ENCODE measurements at places on chromosomes 6 and 20. TPM values are rescaled to one million over a fixed set of nuclear protein-coding genes. Genes with fewer than 3 reads are reported as not detected.

GRCh38 chr20:51450984-51451383 lies 91.5 kb downstream of the NFATC2 start:
- H3K4me1 ChIP-seq: no peaks in the 10 kb centered on the region
- H3K36me3 ChIP-seq: no peaks in the 10 kb centered on the region
- H3K4me3 ChIP-seq: no peak overlapping the region
- no peak overlapping the region for H3K27ac ChIP-seq
- H3K27me3 ChIP-seq: no peaks in the 10 kb centered on the region

GRCh38 chr6:157531169-157531985 lies 150.4 kb downstream of the ZDHHC14 start:
- no peaks in the 10 kb centered on the region for H3K27me3 ChIP-seq
- no peak for DNase-seq
- no peak overlapping the region for H3K4me3 ChIP-seq
- H3K27ac ChIP-seq: no peak overlapping the region
- H3K4me1 ChIP-seq: no peaks in the 10 kb centered on the region

The TRIM10 gene
- total RNA-seq: not detected

DNA sequence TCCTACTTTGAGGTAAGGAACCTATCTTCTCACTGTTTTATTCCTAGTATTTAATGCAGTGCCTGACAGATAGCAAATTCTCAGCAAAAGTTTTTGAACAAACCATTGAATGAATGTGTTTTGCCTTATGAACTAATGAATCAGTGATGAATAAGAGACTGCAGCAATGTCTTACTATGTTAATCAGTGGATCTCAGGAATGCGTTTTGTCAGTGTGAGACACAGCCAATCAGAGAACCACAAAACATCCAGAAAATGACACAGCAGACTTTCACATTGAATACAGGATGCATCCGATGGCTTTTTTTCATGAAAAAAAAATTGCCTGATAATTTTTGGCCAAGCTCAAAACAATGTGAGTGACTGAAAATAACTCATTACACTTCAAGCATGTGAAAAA lies 270.5 kb downstream of the BMP2 start:
- no peaks in the 10 kb centered on the region for H3K27me3 ChIP-seq
- no peak for DNase-seq
- H3K36me3 ChIP-seq: no peaks in the 10 kb centered on the region
- no peak overlapping the region for H3K27ac ChIP-seq
- H3K4me3 ChIP-seq: no peak overlapping the region

DNA sequence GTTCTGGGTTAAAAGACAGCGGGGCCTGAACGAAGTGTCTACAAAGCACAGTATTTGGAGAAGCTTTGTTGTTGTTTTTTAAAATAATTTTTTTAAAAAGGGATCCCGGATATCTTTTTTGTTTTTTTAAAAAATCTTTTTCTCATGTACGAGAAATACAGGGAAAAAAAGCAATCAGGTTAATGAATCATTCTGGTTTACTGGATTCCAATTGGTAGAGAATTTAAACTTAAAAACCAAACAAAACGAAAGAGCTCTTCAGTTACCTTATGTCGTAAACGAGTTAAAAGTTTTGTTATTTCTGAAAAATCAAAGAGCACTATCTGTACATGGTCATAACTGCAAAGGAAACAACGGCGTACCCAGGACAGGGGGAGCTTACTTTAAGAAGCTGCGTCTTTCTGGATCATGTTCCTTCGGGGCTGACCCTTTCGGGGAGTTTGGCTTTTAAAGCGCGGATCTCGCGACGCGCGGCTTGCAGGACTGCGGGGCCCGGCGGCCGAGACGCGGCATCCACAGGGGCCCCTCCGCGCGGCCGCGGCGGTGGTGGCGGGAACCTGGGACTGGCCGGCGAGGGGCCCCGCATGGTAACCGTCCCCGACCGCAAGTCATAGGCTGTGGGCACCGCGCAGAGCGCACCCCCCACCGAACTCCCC lies 927 bp downstream of the IL20RA start:
- DNase-seq: peak; percentile 33
- H3K4me1 ChIP-seq: peaks cover 4% of the 10 kb centered on the region
- no peaks in the 10 kb centered on the region for H3K27me3 ChIP-seq
- peak overlapping the region; percentile 92 for H3K27ac ChIP-seq
- peak overlapping the region; percentile 86 for H3K4me3 ChIP-seq
- H3K36me3 ChIP-seq: no peaks in the 10 kb centered on the region

The RIMS1 gene
- 9.7 TPM for total RNA-seq

GRCh38 chr20:3235666-3236324 lies 3.2 kb downstream of the SLC4A11 start:
- no peak for DNase-seq
- H3K4me3 ChIP-seq: no peak overlapping the region
- H3K27me3 ChIP-seq: no peaks in the 10 kb centered on the region
